ENCODE measurements at places on chromosomes 7 and 10.

GRCh38 chr7:24980534-24981170 lies 674 bp upstream of the OSBPL3 start:
- no peak for DNase-seq

GRCh38 chr10:128793726-128794655 lies 667.8 kb upstream of the MKI67 start:
- DNase-seq: no peak

DNA sequence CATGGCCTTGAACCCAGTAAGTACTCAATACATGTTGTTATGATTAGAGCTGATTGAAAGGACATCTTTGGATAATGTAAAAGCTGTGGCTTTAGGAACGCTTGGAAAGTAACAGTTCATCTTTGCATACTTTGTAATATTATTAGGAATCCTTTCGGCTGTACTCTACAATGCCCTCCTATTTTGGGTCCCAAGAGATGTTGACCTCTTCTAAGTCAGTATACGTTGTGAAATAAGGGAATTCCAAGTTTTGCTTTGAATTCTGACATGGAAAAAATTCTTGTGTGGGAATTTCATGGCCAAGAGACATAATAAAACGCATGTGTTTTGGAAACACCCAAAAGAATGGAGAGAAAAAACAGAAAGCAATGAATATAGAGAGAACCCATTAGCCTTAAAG lies 7.7 kb downstream of the AGR3 start:
- DNase-seq: no peak

DNA sequence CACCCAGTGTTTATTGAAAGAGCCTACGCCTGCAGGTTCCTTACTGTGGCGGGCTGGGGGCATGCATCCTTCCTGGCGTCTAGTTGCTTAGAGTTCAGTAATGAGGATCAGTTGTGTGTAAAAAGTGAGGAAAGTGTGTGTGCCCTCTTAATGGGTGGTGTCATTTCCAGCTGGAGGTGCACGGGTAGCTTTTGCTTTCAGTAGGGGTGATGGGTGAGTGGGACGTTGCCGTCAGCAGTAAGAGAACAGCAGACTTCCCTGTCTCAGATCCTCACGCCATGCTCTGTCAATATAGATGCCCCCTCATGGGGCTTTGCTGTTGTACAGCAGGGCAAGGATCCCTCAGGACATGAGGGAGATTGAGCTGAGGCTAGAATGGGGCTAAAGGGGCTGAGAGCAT lies 352.6 kb upstream of the GALNT17 start:
- no peak for DNase-seq

- DNase-seq: no peak
Observed at GRCh38 chr7:159097661-159098423, 46.8 kb downstream of the VIPR2 start.

Measured in CD14-positive monocyte (primary cell).